NCI-H2081 (cell line): ENCODE measurements at places on chromosomes 11 and 22.

DNA sequence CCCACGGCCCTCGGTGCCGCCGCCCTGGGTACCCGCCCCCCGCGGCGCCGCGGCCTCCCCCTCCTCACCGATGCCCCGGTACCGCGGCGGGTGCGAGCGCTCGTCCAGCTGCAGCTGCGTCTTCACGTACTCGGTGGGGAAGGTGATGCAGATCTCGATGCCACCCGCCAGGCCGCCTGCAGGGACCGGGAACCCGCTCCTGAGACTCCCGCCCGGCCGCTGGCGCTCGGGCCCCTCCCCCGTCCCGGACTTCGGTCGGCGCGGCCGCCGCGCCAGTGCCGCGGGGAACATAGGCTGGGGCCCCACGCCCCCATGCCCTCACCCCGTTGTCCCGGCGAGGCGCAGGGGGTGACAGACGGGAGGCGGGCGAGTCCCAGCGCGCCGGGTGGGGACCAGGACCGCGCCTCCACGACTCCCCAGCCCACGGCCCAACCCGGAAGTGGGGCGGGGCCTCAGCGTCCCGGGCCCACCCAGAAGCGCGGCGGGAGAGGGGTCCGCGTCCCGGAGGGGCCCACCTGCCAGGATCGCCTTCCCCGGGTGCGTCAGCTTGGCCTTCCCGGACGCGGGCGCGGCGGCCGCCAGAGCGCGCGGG, 375 bp downstream of the SLC25A1 start:
- peak; percentile 39 for DNase-seq

- DNase-seq: no peak
Measured at GRCh38 chr22:42646569-42647525, 2.3 kb downstream of the CYB5R3 start.

DNA sequence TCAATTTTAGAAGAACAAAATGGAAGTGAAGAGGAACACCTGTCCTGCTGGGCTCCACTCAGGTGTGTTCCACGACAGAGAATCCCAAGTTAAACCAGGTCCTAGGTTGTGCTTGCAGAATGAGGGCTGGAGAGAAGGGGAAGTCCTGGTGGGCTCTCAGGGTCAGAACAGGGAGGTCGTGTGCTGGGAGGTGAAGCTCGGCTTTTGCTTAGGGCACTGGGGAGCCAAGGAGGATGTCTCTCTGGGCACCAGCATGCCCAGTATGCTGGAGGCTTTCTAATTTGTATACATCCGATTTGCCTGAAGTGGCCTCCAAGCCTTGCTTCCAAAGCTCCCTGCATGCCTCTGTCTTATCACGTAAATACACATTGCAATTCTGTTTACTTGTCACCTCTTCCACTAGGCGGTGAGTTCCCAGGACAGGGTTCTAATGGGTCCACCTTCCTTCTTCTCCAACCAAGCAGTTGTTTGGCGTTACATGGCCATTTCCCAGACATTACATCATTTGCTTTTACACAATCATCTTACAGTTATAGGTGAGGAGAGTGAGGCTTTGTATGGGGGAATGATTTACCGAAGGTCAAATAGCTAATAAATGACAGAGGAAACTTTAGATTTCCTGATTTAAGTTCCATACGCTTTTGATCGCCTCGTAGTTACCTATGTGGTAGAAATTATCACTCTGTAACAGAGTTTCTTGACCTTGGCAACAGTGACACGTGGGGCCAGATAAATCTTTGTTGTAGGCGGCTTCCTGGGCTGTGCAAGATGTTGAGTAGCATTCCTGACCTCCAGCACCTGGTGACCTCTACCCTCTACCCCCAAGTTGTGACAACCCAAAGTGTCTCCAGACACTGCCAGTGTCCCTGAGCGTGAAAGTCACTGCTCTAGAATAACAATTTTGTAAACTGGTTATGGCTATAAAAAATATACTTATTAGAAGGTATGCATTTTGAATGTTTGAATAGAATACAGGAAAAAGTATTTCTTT, 901.5 kb downstream of the TBC1D22A start:
- no peak for DNase-seq

DNA sequence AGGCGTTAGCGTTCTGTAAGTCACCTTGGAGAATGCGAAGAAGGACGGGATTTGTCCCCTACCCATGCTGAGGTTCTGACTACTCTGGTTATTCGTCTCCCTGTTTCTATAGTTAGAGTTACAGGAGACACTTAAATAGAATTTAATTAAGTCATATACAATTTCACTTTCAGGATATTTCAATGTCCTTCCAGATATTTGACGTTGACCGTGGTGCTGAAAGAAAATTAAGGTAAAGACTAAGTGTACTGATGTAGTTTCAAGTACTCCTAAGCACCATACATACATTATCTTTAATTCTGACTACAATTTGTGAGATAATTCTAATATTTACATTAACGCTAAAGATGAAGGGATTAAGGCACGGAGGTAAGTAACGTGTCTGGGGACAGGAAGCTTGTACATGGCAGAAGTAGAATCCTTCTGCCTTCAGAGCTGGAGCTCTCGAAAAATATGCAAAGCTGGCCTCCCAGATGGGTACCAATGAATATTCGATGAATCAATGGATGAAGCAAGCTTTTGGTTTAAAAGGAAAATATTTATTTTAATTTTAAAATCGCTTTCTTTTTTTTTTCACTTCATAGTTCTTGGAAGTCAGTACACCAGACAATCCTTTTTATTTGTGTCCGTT, 539 bp upstream of the SLC36A4 start:
- DNase-seq: peak; percentile 16

- DNase-seq: no peak
Measured at GRCh38 chr22:36611241-36611976, 82.4 kb upstream of the EIF3D start.

DNA sequence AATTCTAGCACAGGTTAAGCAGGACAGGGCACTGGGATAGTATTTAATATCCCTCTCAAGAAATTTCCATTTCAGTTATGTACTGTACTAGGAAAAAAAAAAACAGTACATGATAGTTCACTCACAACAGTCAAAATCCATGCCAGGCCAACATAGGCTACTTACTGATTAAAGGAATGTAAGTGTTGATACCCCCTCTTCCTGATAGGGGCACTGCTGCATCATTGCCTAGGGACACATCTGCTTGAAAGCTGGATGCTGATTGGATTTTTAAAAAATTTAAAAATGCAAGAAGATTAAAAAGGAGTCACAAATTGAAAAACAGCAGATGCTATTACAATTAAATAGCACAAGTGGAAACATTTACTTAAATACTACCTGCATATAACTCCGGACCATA, 43.4 kb downstream of the APOL5 start:
- DNase-seq: no peak

- DNase-seq: no peak
Measured at GRCh38 chr22:47154621-47155081, 392.2 kb downstream of the TBC1D22A start.

DNA sequence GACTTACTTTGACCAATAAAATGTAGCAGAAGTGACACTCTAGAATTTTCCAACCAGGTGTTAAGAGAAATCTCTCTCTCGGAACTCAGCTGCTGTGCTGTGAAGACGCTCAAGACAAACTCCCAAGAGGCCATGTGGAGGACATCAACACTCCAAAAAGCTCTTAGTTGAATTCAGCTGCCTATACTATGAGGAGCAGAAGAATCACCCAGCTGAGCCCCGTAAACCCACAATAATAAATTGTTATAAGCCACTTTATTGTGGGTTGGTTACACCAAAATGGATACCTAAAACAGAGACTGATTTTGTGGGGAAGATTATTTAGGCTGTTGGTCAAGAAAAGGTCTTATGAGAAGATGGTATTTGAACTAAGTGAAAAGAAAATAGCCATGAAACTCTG, 44.1 kb upstream of the FSHB start:
- DNase-seq: no peak

GRCh38 chr22:31757265-31757664, 3.4 kb downstream of the DEPDC5 start:
- no peak for DNase-seq

- no peak for DNase-seq
Measured at GRCh38 chr11:16356057-16356760, at the start of gene SOX6. SOX6 (minus strand) TSS chr11:16356546; CDS start chr11:16341248, 15,298 bp downstream.

GRCh38 chr11:19980957-19981669, 179.2 kb downstream of the DBX1 start:
- peak; percentile 65 for DNase-seq

- DNase-seq: no peak
Measured at GRCh38 chr11:91587131-91587530, 637.5 kb upstream of the FAT3 start.

DNA sequence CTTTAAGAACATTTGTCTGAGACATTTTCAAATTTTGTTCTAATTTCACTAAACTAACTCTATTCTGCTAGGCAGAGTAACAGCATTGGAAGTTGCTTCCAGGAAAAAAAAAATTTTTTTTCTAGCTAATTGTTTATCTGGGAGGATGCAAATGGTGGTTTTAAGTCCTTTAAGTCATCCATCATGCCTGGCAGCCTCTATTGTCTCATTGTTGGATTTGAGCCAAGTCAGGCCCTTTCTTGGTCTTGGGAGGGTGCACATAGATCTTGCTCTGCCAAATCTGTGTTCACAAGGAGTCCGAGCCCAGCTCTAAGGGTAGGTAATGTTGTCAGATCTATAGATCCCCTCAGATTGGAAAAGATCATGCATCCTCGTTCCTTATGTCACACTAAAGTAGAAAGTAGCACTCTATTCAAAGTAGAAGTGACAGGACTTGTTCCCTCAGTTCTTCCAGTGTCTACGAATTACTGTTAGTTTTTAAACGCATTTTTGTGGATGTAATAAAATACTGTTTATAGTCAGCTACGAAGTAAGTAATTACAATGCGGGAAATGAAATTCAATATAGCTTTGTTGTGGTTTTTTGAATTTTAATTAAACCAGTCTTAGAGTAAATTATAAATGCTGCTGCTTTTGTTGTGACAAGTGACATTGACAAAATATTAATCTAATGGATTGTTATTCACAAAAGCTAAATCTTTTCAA, 166.0 kb upstream of the RASSF10 start:
- DNase-seq: peak; percentile 93

GRCh38 chr11:17954395-17955252, 58.2 kb downstream of the SERGEF start:
- DNase-seq: no peak

- DNase-seq: peak; percentile 26
Measured at GRCh38 chr22:17774206-17774925, at the start of gene BID. BID (minus strand) TSS chr22:17774469; CDS start chr22:17750116, 24,353 bp downstream.

DNA sequence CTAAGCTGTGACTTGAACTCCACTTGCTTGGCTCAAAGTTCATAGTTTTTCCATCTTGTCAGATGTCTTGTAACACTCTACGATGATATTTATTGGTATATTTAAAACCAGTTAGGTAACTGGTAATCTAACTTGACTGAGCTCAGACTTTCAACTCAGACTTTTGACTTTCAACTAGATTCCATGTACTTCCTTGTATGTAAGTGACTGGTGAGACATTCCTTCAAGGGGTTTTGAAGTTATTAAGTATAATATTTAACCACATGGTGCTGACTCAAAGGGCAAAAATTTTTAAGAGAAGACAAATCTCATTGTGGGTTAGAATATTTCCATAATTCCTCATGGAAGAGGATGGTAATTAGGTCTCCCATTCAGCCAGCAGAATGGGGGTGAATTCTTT, 631.3 kb upstream of the ANO5 start:
- no peak for DNase-seq

- no peak for DNase-seq
Measured at GRCh38 chr22:46469711-46470110, 67.7 kb downstream of the CELSR1 start.

GRCh38 chr11:74473382-74474173, 6.2 kb upstream of the KCNE3 start:
- no peak for DNase-seq

GRCh38 chr11:16902182-16902581, 112.0 kb downstream of the PLEKHA7 start:
- no peak for DNase-seq

GRCh38 chr11:95516786-95517185, 272.8 kb downstream of the FAM76B start:
- no peak for DNase-seq

DNA sequence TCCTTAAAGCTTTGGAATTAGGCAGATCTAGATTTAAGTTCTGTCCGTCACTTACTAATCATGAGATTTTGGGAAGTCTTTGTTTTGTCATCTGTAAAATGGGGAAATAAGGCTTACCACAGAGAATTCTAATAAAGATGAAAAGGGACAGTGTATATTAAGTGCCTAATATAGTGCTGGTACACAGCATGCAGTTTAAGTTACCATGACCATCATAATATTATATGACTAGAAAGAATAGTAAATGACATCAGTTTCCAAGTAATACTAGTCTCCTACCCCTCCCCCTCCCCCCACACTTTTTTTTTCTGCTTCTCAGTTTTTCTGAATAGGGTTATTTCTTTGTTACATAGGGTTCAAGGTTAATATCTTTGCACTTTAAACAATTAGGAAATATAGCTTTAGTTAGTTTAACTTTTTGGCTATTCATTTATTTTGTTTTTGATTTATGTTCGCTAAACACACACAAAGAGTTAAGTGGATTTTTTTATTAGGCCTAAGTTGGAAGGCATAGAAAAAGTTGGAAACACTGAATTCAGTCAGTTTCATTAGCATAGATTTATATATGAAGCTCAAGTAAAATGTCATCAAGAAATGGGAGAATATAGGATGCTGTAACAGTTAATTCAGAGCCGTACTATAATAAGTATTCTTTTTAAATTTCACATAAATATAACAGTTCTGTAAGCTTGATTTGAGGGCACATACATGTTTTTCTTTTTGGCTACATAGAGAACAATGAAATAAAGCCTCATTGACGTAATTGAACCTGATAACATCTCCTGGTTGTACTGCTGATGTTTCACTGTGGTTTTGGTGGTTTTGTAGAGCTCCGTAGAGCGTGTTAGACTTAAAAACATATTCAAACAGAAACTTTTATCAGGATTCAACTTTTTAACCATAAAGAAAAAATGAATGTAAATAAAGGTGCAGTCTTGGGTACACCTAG, 121.2 kb downstream of the PDE3B start:
- DNase-seq: no peak

- DNase-seq: no peak
Measured at GRCh38 chr11:76119032-76119431, 87.3 kb downstream of the WNT11 start.

DNA sequence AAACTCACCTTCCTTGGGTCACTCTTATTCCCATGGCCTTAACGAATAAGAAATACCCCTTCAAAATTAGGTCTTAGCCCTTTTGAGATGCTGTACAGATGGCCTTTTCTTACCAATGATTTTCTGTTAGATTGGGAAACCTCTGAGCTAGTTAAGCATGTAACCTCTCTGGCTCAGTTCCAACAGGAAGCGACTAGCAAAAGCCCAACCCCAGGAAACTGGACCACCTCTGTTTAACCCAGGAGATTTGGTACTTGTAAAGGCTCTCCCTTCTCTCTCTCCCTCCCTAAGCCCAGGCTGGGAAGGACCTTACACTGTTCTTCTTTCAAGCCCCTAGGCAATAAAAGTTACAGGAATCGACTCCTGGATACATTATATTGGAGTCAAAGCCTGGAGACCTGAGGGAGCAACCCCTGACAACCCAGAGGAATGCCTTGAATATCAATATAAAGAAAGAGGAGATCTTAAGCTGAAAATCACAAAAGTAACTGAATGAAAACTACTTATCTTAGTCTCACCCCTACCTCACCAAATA, 11.7 kb downstream of the APIP start:
- no peak for DNase-seq

DNA sequence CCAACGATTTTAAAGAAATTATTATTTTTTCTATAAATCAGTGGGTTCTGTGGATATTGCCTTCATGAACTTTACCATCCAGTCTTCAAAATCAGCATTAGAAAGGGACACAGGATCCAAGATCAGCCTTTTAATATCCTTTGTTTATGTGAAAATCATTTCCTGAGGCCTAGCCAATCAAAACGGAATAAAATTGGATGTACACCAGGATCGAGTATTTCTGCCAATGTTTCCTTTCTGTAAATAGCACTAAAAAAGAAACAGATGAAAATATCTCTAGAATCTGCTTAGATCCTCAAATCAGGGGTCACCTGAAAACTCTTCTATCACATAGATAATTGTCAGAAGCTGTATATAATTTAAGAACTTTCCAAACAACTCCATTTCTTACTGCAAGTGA, 1598.5 kb downstream of the LRRC4C start:
- no peak for DNase-seq
